T-helper 2 cell treated with Interferon-gamma antibody and Interleukin-4, amounts not matched to agents 5 μg/mL and 100 μg/mL, for 36 hours (primary cell): ENCODE measurements at places on chromosomes 6 and 20.

DNA sequence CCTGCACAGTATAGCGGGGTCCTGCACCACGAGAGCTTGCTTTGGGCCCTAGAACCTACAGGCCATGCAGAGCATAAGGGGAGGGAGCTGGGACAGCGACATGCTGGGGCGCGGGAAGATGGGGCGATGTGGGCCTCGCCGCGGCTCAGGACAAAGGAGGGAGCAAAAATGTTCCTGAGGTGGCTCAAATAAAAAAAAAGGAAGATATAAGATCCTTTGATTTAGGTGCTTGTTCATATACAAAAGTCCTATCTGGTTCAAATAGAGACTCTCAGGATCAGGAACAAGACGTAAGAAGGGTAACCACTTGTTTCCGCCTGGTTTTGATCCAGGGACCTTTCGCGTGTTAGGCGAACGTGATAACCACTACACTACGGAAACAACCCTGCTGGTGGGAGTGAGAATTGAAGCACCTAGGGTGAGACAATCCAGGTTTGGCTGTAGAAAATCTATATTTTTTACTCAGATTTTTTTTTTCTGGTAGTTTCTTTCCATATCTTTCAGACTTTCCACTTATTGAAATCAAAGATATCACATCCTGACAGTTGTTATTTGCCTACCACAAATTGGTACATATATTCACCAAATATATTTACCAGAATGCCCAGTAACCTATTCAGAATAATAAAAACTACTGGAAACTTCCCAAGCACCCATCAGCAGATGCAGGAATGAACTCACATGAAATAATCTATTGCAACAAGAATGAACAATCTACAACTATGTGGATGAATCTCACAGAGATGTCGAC is 177.9 kb upstream of the ZNF184 start:
- DNase-seq = peak; percentile 34

GRCh38 chr6:164021589-164022250 is 607.2 kb downstream of the QKI start:
- DNase-seq = no peak

- DNase-seq = no peak
Observed at GRCh38 chr20:19141998-19142397, 70.4 kb upstream of the SLC24A3 start.

GRCh38 chr20:37142708-37143107 is 36.4 kb upstream of the RPN2 start:
- DNase-seq = no peak

DNA sequence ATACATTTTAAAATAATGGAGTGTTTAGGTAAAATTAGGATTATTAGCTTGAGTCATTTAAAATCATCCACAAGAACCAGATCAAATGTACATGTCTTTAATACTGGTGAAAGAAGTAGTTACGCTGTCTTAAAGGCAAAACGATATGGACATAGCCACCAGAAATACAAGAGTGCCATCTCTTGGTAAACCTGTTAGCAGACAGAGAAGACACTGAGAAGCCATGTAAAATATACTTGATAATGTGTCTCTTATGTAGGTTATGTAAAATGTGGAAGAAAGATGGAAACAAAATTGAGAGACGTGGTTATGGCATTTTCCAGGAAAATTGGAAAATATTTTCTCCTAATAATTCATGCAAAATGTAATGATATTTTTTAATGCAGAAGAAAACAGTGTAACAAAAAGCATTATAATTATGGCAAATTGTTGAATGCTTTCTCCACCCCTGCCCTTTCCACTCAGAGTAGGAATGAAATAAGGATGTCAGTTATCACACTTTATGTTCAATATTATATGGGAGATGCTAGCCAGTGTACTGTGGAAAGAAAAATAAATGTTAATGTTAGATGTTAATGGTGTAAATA is 12.2 kb upstream of the SLC17A2 start:
- no peak for DNase-seq

- no peak for DNase-seq
Observed at GRCh38 chr20:20712004-20712473, 405 bp downstream of the RALGAPA2 start.

DNA sequence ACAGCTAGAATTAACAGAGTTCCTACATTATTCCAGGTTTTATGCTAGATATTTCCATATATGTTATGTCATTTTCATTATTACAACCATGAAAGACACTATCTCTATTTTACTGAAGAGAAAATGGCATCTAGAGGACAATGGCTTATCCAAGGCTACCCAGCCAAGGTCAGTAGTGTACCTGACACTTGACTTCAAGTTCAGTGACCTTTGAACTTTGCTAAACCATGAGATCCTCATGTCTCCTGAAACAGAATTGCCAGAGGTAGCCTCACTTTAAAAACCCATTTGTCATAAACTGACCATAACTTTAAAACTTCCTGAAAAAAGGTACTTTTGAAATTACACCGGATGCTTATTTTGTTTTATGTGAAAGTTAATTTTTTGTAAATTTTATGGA is 14.4 kb downstream of the NAPB start:
- DNase-seq = no peak

GRCh38 chr6:80522576-80522975 is 416.1 kb downstream of the BCKDHB start:
- no peak for DNase-seq

GRCh38 chr6:100678027-100678426 is 203.1 kb downstream of the ASCC3 start:
- DNase-seq = no peak

GRCh38 chr6:104632588-104632987 is 227.1 kb downstream of the HACE1 start:
- DNase-seq = no peak
